ENCODE measurements at places on chromosomes 2 and 18.

DNA sequence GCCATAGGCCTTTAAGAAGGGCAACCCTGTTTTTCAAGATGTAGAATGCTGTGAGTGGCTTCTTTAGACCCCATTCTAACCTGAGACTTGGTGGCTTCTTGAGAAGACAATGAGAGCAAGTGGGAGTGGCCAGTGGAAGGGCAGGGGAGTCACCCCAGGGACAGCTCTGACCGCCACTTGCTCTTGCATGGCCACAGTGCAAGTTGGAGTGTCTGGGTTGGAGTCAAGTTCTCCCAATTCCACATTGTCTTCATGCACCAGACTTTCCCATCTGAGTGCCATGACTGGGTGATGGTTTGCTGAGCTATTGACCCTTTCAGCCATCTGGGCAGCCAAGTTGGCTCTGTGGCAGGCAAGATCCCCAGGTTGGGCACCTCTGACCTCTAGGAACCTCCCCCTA, 148.0 kb upstream of the SKOR2 start:
- no peak for DNase-seq

DNA sequence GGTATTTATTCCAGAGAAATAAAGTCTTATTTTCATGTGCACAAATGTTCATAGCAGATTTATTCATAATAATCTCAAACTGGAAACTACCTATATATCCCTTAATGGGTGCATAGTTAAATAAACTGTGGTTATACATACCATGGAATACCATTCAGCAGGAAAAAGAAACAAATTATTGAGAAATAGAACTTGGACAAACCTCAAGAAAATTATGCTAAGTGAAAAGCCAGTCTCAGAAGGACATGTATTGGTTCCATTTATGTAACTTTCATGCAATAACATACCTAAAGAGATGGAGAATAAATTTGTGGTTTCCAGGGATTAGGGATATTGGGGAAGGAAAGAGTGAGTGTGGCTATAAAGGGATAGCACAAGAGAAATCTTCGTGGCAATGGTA, 452.6 kb downstream of the SETBP1 start:
- DNase-seq, result no peak

DNA sequence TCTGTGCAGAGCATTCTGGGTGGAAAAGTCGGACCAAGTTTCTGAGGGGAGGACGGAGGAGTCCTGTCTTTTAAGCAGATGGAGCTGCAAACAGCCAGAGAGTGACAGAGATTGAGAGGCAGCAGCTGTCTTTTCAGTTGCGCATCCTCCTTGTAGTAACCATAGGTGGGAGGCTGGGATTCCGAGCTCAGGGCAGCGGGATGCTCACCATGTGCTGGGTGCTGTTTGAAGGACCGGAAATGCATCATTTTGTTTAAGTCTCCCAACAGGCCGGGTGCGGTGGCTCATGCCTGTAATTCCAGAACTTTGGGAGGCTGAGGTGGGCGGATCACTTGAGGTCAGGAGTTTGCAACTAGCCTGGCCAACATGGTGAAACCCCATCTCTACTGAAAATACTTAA, 93.4 kb downstream of the AGAP1 start:
- DNase-seq, result no peak

GRCh38 chr2:69163109-69163508, 150.1 kb downstream of the ANTXR1 start:
- no peak for DNase-seq

- DNase-seq, result no peak
Measured at GRCh38 chr18:74378179-74378682, 62.6 kb downstream of the C18orf63 start.

GRCh38 chr2:195603408-195603807, 53.6 kb upstream of the SLC39A10 start:
- DNase-seq, result no peak

DNA sequence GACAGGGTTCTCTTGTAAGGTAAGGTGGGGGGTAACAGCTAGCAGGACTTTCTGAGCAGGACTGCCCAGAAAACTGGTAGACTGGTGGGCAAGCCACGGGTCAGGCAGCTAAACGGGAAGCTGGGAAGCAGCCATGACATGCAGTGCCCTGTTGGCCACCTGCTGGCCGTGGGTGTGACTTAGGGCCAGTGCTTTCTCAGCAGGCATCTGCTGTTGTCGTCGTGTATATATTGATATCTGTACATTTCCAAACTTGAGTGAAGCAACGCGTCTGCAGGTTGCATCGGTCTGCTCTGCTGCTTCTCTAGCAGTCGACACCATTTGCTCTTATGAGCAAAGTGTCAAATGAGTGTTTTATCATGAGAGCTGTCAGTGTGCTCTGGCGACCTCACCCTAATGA, 31.0 kb downstream of the COA5 start:
- no peak for DNase-seq

DNA sequence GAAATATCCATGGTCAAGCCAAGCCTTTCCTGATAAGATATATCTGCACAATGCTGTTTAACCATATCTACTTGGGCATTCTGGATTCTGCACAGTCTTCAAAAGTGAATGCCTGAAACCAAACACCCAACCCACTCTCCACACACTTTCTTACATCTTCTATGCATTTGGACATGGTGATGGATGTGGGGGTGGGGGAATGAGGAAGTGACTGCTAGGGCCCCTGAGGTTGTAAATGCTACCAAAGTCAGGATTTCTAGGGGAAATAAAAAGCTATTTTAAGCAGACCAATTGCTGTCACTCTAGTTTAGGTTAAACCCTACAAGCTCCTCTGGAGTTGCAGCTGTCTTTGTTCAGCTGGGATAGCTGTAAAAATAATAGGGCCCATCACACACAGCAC, 26.7 kb upstream of the TGFA start:
- no peak for DNase-seq

DNA sequence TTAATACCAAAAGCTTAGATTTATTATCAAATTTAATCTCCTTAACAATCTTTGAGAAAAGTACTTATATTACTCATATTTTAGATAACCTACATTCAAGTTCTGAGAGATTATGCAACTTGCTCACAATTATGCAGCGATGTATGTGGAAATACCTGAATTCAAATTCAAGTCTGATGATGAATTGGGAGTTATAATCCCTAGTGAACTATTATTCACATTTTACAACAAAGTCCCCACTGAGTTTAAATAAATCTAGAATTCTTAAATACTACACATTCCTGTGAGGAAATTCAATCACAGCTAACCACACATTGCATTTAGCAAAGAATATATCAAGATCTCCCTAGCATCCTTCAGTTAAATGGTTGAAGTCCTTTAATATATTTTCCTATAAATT, 278.4 kb downstream of the NOL4 start:
- DNase-seq, result no peak

Measured in stimulated activated CD4-positive, alpha-beta T cell treated with anti-CD3 and anti-CD28 coated beads, Interleukin-4, amount 100 ng/mL, for 48 hours (primary cell).